NCI-H460 (cell line): ENCODE measurements at places on chromosomes 1 and 21.

DNA sequence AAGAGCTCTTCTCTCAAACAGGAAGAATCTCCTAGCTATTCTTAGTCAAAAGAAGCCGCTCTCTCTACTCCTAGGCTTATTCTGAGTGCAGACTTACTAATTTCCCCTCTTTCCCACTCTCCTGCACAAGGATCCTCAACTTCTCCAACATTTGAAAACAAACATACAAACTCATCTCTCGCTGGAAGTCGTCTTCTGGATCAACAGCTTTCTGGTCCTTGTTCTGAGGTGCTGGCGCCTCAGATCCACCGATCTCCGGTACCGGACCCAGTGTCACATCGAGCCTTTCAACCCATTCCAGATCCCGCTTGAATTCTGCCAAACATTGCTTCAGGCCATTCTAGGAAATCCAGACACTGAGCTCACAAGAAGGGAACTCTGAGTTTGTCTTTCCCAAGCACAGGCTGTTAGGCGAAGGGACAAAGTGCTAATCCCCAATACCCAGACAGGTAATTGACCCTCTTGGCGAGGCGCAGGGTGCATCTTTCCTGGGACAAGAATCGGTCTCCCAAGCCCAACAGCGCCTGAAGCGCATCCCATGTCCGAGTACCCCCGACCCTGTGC is 696 bp downstream of the EBNA1BP2 start:
- no peak for DNase-seq

DNA sequence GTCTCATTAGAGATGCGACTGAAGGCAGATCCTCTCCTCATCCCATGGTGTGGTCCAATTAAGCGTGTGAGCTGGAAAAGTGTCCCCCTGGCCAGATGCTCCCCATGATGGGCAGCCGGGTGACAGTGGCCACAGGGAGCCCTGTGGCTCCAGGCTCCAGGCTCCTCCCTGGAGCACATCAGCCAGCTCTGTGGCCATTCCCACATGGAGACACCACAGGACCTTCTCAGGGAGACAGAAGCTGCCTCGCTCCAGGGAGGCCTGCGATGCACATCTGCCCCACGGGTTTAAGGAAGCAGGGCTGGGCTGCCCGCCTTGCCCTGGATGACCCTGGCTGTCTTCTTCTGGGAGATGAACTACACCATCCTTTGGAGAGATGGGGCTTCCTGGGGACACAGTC is 99.9 kb upstream of the TLR5 start:
- no peak for DNase-seq

GRCh38 chr1:182192966-182193365 is 131.5 kb upstream of the ZNF648 start:
- no peak for DNase-seq

DNA sequence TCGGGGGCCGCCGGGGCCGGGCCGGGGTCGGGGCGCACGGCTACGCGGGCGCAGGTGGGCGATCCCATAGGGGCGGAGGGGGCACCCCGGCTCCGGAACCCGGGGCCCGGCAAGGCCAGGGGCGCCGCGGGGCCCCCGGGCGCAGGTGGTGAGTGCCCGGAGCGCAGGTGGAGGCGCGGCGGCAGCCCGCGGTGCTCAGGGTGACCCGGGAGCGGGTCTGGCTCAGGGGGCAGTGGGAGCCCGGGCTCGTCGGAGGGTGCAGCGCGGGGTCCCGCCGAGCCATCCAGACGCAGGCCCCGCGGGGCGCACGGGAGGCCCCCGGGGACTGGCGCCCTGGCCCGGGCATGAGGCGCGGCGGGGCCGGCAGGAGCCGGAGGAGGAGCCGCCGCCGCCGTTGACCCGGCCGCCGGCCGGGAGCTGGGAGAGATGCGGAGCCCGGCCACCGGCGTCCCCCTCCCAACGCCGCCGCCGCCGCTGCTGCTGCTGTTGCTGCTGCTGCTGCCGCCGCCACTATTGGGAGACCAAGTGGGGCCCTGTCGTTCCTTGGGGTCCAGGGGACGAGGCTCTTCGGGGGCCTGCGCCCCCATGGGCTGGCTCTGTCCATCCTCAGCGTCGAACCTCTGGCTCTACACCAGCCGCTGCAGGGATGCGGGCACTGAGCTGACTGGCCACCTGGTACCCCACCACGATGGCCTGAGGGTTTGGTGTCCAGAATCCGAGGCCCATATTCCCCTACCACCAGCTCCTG is 489 bp downstream of the CELSR2 start:
- no peak for DNase-seq

- no peak for DNase-seq
Observed at GRCh38 chr1:84450910-84451309, 28.2 kb upstream of the RPF1 start.

DNA sequence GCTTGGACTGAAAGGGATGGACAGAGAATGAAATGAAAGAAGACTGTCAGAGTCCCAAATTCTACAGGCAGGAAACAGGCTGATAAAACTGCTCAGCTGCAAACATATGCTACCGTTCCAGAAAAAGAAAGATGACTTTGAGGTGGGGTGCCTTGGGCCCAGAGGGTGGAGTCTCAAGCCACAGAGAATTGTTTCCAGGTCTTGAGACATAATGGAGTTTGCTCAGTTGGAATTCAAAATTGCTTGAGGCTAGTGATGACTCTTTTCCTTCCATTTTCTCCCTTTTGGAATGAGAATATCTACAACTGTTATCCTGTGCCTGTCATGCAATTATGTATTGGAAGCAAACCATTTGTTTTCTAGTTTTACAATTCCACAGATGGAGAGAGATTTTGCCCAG is 23.6 kb upstream of the PSEN2 start:
- DNase-seq, result no peak

DNA sequence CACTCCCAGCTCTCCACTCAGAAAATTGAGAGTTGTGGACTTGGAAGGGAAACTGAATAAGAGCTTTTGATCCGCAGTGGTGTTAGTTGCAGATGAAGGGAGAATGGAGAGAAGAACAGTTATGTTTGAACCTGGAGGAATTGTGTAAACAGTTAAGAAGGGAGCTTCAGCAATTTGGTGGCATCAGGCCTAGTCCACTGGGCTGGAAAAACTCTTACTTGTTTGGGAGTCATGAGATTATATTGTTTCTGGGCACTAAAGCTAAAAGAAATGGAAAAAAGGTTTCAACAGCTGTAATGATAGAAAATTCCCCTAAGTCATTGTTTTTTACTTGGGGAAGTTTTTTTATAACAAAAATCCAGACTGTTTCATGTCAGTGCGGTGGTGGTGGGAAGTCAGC is 256.1 kb upstream of the C1orf87 start:
- no peak for DNase-seq
